ENCODE measurements at places on chromosomes 12 and 14.

DNA sequence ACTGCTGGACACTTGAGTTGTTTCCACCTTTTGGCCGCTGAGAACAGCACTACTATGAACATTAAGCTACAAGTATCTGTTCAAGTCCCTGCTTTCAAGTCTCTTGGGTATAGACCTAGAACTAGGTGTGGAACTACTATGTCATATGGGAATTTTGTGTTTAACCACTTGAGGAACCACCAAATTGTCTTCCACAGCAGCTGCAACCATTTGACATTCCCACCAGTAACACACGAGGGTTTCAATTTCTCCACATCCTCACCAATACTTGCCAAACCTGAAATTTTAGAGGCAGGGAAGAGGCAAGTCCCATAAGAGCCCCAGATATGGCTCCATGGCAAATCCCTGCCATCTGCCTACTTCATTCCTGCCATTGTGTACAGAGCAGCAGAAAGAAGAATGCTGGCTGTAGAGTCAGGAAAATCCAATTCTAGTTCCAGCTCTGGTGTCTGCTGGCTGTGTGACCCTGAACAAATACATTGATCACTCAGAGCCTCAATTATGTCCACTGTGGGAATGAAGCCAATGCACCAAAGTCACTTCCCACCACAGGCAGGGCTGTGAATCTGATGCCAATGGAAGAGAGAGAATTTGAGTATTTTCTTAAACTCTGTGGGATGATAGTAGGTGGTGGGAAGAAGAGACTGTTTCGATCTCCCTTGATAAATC lies 17.8 kb downstream of the PITPNM2 start:
- no peak for DNase-seq

DNA sequence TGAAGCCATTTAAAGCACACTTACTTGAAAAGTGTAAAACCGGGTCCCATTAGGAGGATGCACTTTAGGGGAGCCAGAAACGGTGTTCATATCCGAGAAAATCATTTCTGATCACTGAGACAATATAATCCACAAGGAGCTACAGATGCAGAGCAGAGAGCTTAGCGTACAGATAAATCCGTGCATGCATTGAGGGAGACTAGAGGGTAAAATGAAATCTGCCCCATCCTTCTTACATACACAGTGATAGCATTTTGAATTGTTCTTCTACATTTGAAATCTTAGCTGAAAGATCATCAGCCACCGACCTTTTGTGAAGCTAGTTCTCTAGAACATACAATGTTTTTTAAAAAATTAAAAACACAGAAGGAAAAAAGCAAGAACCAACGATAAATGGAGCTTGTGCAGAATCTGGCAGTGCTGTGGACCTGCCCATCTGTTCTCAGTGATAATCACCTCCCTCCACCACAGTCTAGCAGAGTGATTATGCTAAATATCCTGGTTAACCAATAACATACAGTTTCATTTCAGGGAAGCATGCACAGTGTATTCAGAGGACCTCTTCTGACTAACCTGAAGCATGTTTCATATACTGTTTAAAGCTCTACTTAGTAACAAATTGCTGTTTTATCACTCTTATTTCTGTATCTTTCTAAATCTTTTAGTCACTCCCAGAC lies 161.1 kb downstream of the PPFIA2 start:
- no peak for DNase-seq

- no peak for DNase-seq
These were observed 1324.0 kb upstream of the USP15 start for GRCh38 chr12:60935981-60936761.

DNA sequence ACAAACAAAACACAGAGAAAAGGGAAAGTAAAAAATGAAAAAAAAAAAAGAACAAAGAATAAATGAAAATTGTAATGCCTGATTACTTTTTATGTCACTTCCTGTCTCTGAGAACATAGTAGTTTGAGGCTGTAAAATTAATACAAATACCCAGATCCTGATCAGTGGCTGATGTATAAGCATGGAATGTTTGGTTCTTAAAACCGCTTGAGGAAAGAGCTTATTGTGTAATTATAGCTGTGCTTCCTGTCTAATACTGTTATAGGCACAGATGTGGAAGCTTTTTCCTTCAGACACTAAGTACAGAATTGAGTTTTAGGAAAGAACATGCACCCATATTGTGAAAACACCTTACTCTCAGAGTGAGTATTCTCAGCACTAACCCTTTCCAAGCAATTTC lies 86.9 kb downstream of the AVPR1A start:
- peak; percentile 11 for DNase-seq

- DNase-seq, result no peak
These were observed 269.0 kb upstream of the GARIN2 start for GRCh38 chr14:66920196-66920595.

DNA sequence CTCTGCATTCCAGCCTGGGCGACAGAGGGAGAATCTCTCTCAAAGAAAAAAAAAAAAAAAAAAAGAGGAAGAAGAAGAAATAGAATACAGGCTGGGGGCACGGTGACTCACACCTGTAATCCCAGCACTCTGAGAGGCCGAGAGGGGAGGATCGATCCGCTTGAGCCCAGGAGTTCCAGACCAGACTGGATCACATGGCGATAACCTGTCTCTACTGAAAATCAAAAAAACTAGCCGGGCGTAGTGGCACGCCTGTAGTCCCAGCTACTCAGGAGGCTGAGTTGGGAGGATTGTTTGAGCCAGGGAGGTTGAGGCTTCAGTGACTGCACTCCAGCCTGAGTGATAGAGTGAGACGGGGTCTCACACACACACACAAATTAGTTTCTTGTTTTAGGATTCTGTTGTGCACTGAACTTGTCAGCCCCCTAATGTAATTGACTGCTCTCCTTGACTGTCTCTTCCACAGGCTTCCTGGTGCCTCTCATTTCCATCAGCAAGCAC lies 963 bp upstream of the TINF2 start:
- no peak for DNase-seq

- no peak for DNase-seq
These were observed 239.7 kb downstream of the EMP1 start for GRCh38 chr12:13436182-13436581.

DNA sequence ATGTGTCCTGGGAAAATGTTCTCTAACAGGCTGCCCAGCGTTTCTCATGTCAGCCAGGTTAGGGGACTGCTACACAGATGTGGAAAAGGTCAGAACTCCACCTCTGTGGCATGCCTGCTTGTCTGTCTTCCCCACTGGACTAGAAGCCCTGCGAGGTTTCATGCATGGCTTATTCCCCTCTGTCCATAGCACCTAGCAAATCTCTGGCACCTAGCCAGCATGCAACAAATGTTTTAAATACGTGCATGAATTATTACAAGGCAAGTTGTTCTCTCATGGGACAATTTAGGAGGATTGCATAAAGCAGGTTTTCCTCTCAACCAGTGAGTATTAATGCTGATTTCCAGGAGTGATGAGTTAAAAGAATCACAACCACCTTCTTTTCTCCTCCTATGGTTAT lies 21.4 kb upstream of the KCNK13 start:
- no peak for DNase-seq

GRCh38 chr12:108854451-108855283 lies 2.7 kb downstream of the SSH1 start:
- peak; percentile 80 for DNase-seq

GRCh38 chr14:24122898-24123297 lies 7.6 kb upstream of the FITM1 start:
- no peak for DNase-seq

- peak; percentile 63 for DNase-seq
These were observed 67.6 kb upstream of the CDKN3 start for GRCh38 chr14:54329082-54329695.

- no peak for DNase-seq
These were observed 8.4 kb downstream of the TSPAN9 start for GRCh38 chr12:3085341-3086139.

DNA sequence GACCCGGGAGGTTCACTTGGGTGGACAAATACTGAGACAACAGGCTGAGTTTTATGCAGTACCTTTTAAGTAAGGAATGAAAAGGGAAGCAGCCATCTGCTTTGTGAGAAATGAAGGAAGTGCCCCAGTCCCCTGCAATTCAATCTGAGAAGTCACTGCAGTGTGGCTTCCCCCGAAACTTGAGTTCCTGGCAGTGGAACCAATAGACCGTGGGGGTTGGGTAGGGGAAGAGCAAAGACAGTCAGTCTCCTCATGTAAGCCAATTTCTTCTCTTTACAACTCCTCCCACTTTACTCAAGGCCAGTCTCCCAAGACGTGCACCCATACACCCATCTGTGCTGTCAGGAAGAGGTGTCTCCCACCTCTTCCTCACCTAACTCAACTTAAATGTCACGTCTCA lies 206.5 kb downstream of the BCAT1 start:
- DNase-seq, result no peak

DNA sequence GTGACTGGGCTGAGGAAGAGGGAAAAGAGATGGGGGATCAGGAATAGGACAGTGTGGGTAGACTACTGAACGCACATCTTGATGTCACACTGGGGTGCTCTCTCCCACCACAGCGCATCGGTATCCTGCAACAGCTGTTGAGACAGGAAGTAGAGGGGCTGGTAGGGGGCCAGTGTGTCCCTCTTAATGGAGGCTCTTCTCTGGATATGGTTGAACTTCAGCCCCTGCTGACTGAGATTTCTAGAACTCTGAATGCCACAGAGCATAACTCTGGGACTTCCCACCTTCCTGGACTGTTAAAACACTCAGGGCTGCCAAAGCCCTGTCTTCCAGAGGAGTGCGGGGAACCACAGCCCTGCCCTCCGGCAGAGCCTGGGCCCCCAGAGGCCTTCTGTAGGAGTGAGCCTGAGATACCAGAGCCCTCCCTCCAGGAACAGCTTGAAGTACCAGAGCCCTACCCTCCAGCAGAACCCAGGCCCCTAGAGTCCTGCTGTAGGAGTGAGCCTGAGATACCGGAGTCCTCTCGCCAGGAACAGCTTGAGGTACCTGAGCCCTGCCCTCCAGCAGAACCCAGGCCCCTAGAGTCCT lies 6.9 kb downstream of the C1QL4 start:
- no peak for DNase-seq

- no peak for DNase-seq
These were observed 785.1 kb downstream of the DIO2 start for GRCh38 chr14:79426103-79426755.

DNA sequence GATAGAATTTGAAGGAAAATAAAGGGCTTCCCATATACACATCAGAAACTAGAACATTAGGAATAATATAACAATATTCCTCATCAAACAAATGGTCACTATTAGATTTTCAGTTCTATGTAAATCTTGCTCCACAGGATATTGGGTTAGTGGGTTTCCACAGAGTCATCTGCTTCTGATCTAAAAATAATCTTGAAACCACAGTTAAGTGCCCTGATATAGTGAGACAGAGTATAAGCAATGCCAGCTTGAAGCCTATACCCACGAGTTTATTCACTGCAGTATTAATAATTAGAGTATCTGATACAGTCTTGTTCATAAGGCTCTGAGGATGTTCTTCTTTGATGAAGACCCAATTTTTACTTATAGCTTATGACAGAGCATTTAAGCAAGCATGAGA lies 74.5 kb upstream of the ATF7IP start:
- DNase-seq, result no peak

DNA sequence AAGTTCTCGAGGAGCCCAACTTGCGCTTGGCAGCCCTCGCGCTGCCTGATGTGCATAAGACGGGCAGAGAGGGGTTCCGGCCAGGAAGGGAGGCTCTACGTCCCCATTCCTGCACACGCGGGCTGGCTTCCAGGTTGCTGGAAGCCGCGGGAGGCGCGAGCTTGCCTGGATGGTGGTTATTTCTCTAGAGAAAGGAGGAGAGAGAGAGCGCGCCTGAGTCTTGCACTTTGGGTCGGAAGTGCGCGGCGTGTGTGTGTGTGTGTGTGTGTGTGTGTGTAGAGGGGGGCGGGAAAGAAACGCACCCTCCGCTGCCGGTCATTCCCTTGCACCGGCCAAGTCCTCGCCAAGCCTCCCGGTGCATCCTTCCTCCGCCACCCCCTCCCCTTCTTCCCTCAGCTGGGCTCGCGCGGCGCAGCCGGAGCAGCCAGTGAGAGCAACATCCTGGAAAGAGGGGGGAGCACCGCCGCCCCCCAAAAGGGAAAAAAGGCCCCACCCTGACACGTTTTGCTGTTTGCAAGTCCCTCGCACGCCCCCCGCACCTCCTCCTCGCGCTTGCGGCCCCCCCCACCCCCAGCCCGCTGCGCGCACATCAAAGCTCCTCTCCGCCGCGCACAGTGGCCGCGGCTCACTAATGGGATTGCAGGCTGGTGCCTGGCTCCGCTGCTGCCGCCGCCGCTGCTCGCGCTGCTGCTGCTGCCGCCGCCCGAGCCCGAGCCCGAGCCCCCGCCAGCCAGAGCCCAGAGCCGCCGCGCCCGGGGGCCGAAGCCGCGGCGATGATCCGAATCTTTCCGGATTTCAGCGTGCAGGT lies 4.4 kb upstream of the NPAS3 start:
- peak; percentile 50 for DNase-seq
